ENCODE measurements at places on chromosomes 12 and 14.

DNA sequence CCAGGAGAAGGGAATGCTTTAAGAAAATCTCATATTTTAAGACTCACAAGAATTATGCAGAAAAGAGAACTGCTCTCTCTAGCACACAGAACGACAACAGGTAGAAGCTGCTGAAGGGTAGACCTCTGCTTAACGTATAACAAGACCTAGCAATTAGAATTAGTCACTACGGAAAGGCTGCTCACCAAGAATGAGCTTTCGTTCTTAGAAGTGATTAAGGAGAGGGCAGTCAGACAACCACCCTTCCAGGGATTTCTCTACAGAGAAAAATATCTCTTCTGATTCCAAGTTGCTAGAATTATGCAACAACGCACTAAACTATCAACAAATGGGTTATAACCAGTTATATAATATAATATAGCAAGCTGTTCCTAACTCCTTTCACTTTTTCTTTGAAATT, 18.6 kb downstream of the LRIG3 start:
- DNase-seq, result no peak

- DNase-seq, result no peak
Measured at GRCh38 chr12:50195832-50196231, 28.7 kb upstream of the CERS5 start.

DNA sequence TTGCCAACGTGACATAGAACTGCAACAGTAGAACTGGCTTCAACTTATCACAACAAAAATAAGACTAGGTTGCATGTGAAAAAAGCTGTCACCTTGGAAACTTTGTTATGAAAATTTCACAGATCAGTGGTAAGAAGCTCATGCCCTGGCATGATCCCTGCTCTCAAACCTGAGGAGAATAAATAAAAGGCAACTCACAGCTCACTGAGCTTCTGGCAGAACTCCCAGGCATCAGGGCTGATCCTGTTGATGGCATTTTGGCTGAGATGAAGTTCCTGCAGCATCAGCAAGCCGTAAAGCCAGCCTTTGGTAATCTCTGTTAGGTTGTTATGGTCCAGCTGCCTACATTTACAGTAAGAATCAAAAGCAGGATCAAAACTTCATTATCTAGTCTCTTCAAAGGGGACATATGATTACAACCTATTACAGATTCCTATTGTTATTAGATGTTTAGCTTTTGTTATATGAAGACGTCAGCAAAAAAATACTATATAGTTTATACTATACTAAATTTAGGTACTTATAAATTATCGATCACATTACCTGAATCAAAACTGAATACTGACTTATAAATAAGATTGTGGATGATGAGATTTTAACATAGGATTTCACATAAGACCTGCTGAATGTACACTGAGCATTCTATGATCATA, 32.0 kb downstream of the LRIG3 start:
- peak; percentile 98 for DNase-seq

DNA sequence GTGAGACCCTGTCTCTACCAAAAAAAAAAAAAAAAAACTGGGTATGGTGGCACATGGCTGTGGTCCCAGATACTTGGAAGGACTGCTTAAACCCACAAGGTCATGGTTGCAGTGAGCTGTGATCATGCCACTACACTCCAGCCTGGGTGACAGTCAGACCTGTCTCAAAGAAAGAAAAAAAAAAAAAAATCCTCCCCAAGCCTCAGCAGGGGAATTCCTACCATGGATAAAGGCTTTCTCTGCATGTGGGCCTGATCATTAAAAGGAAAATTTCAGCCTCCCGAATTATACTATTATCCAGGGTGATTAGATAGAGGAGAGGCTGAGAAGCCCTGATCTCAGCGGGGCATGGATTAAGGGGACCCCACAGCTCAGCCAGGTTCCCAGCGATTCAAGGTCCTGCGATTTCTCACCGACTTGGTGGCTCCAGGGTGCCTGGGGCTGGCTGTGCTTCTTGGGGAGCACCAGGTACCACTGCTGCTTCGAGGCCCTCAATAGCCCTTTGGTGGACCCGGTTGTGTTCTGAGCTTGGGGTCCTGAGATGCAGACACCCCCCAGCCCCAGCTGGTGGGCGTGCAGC, 5.6 kb downstream of the SH2B3 start:
- DNase-seq, result no peak

DNA sequence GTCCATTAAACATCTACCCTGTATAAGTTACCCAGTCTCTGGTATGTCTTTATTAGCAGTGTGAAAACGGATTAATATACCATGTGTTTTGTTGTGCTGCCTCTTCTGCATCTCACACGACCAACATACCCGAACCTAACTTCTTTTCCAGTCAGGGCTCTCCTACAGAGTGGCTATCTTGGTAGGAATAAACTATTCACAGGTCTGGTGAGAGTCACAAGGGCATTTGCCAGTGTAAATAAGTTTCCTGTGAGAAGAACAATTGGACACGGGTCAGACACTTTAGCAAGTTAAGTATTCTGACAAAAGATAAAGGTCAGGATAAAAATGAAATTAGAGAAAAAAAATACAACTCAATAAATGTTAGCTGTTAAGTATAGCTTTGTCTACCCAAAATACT, 60.9 kb downstream of the MYF5 start:
- peak; percentile 42 for DNase-seq

DNA sequence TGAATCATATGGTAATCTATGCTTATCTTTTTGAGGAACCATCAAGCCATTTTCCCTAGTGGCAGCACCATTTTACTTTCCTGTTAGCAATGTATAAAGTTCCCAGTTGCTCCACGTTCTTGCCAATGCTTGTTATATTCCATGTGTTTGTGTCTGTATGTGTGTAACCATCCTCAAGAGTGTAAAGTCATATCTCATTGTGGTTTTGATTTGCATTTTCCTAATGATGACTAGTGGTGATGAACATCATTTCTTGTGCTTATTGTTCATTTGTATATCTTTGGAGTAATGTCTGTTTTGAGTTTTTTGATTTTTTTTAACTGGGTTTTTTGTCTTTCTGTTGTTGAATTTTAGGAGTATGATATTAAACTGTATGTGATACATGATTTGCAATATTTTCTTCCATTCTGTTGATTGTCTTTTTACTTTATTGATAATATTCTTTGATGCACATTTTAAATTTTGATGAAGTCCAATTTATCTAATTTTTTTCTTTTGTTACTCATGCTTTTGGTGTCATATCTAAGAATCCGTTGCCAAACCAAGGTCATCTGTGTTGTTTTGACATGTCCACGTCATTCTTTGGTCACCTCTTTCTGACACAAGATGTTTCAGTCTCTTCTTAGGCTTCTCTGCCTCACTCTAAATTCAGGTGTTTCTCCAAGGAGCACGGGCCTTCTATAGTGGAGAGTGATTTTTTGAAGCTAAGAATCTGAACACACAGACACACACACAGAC, 36.1 kb downstream of the PPHLN1 start:
- DNase-seq, result no peak

GRCh38 chr12:11731455-11731854, 82.0 kb downstream of the ETV6 start:
- peak; percentile 44 for DNase-seq

GRCh38 chr14:93824518-93825234, 36.4 kb upstream of the PRIMA1 start:
- DNase-seq, result no peak

GRCh38 chr14:72758420-72758819, 135.5 kb downstream of the DPF3 start:
- DNase-seq, result no peak

- DNase-seq, result no peak
Measured at GRCh38 chr14:35124127-35124526, 1.8 kb downstream of the PRORP start.

GRCh38 chr14:75662966-75663365, 1.9 kb downstream of the TTLL5 start:
- DNase-seq, result no peak

DNA sequence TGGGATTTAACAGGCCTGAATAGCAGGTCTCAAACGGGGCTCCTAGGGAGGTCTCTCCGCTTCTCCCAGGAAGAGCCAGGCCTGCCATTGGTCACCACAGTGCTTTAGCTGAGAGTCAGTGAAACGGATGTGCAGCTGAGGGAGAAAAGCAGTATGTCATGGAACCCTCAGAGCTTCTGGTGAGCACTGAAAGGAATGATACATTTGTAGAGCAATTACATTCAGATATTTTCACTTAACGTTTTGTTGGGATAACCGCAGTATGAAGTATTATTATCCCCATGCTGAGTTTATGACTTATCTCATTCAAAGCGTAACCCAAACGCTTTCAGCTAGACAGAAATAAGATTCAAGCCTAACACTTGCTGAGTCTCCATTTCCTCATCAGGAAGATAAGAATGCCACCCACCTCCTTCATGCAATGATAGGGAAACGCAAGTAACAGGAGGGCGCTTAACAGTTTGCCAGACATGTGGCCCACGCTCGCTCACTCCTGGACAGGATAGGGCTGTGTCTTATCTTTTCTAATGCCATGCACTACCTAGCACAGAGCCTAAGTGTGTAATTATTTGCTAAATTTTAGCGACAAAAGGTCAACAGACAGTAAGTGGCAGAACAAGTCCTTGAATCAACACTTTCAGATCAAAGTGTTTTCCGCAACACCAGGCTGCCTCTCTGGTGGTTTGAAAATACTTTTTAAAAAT, 28.2 kb downstream of the DAD1 start:
- no peak for DNase-seq

DNA sequence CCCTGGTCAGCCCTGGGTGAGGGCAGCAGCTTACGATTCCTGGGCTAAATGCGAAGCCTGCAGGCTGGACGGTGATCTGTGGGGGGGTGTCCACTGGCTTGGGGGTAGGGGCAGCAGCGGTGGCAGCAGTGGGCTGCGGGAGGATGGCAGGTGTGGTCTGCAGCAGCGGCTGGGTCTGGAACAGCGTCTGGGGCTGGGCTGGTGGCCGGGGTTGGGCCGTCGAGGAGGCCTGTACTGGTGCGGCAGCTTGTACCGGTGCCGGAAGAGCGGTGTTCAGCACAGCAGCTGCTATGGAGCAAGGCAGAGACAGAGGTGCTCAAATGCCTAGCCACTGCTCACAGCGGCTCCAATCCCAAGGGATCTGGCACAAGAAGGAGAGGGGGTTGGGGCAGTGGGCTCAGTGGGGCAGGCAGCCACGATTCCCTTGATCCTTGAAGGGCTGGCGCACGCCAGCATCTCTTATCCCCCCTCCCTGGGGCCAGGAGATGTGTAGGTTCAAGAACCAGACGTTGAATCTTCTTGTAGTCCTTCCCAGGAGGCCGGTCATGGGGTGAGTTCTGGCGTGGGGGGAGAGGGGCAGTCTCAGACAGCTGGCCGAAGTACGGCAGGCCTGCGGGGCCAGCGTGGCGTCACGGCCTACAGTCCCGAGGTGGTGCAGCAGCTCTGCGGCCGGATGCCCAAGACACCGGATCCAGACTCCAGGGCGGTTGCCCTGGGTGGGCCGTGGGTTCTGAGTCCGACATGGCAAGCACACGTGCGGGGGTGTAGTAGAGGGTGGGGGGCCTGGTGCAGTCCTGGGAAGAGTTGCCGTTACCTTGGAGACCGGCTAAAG, 19.9 kb downstream of the POU6F1 start:
- DNase-seq, result no peak

- DNase-seq, result no peak
Measured at GRCh38 chr12:87117526-87117925, 861.3 kb upstream of the MGAT4C start.

- DNase-seq, result no peak
Measured at GRCh38 chr12:115583591-115583990, 693.9 kb downstream of the MED13L start.

GRCh38 chr14:33938131-33938949, 12.5 kb downstream of the EGLN3 start:
- no peak for DNase-seq

DNA sequence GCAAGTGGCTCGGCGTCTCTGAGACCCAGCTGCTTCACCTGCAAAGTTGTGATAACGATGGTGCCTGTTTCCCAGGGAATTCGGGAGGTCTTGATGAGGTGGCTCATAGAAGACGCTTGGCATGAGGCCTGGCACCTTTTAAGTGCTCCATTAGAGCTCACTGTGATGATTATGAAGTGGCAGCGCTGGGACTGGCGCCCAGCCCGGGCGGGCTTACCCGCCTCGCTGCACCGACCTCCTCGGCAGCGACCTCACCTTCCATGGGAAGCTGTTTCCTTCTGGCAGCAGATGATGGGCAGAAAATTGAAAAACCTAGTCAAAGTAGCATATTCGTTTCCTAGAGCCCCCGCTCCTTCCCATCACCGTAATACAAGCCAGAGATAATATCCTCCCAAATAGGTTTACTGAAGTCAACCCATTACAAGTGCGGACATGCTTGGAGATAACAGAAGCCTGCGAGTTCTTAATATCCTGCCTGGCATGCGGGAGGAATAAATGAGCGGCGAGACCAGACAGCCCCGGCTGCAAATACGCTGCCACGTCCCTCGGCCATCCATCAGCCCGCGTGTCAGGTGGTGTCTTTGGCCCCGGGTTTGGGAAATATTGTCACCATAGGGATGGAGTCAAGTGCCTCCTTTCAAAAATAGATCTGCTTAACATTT, 35.2 kb upstream of the DLK1 start:
- DNase-seq, result peak; percentile 38

DNA sequence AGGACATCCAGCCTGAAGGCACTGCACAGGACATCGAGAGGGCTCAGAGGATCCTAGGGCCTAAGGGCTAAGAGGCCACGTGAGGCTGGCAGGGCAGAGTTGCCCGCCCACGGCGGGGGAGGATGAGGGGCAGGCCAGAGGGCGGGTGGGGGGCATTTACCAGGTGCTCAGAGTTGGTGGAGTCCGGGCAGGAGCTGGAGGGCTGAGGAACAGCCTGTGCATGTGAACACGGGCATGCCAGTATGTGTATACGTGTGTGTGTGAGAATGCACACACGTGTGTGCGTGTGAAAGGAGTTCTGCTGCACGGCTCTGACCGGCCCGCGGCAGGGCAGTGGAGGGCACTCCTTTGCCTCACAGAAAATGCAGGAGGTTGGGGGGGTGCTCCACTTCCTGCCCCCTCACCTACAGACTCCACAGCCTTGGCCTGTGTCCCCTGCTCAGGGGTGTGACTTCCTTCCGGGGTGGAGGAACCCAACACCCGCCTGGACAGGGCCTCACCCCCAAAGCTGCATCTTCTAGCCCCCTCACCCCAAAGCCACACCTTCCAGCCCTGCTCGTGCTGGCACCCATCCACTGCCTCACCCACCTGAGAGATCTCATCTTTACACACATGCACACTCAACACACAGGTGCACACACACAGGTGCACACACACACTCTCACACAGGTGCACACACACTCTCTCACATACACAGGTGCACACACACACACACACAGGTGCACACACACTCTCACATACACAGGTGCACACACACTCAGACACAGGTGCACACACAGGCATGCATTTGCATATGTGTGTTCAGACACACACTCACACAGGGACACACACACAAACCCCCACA, 11.8 kb upstream of the GPR132 start:
- no peak for DNase-seq

GRCh38 chr12:124727264-124727800, 136.3 kb downstream of the SCARB1 start:
- no peak for DNase-seq

All from kidney glomerular epithelial cell (primary cell).